Trophoblast cell (in vitro differentiated cells and primary cell): ENCODE measurements at places on chromosomes 13 and 19.

GRCh38 chr19:33300894-33301143, 1.5 kb downstream of the CEBPA start:
- DNase-seq: no peak

DNA sequence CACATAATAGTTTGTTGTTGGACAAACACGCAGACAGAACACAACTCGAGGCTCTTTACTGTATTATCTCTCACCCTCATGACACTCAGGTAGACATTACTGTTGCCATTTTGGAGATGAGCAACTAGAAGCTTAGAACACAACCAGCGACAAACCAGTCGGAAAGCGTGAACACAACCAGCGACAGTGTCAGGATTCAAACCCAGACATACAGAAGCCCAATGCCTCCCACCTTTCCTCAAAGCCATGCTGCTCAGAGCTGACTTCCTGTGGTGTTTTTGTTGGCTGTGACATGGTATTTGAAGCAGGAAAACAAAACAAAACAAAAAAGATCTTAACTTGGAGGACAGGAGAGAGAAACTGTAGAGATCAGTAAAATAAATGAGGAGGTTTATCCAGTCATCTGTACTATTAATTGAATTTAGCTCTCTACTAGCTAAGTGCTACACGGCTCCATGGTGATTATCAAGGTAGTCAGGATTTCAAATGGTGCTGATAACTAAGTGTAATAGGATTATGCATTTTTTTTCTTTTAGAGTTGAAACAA, 92.1 kb downstream of the STARD13 start:
- no peak for DNase-seq

DNA sequence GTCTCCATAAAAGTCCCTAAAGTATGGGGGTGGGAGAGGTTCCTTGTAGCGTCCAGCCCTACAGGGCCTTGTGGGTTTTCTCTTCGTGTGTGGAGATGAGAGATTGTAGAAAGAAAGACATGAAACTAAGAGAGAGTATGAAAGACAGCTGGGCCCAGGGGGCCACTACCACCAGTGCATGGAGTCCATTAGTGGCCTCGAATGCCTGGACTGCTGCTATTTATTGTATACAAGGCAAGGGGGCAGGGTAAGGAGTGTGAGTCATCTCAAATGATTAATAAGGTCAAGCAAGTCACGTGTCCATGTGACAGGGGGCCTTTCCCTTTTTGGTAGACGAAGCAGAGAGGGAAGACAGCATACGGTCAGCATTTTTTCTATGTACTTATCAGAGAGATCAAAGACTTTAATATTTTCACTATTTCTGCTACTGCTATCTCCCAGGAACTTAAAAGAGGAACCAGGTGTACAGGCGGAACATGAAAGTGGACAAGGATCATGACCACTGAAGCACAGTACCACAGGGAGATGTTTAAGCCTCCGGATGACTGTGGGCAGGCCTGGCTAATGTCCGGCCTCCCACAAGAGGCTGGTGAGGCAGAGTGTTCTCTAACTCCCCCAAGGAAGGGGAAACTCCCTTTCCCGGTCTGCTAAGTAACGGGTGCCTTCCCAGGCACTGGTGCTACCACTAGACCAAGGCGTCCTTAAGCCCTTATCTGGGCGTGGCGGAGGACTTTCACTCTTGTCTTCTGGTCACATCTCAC, 25.5 kb downstream of the FGF21 start:
- peak; percentile 53 for DNase-seq

- no peak for DNase-seq
These were observed 268.7 kb downstream of the DCT start for GRCh38 chr13:94210816-94211215.

- DNase-seq: no peak
These were observed 7.3 kb downstream of the POLR2E start for GRCh38 chr19:1087813-1088415.

DNA sequence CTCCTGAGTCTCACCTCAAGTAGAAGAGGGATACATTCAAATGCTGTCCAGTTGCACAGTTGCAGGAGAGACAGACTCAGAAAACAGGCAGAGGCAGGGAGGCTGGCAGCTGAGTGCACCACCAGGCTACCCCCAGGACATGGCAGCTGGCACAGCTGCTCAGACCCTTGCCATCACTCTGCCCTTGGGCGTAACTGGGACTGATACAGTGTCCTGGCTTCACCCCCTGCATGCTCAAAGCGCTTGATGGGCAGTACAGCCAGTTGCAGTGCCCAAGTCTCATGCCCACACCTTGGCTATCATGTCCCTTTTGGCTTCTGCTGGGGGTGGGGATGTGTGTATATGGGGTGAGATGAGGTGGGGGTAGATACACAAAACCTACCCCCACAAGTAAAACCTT, 5.5 kb upstream of the PEPD start:
- no peak for DNase-seq

DNA sequence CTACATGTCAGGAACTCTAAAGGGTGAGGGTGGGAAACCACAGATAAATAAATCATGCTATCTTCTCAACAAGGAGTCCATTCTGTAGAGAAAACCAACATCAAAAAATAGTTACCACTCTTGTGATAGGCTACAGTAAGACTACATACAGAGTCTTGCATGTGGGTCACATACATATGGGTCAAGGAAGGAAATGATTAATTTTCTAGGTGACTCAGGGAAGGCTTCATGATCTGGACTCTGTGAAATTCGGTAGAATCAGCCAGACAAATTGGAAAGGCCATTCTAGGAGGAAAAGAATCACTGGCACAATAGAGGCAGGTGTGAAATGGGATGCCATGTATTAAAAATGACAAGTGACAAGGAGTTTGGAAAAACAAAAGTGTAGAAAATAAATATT, 638.9 kb downstream of the LIG4 start:
- no peak for DNase-seq
